Foreskin fibroblast (primary cell): ENCODE measurements at places on chromosomes 7 and 10.

- no peak for DNase-seq
Measured at GRCh38 chr7:17307558-17307957, 9.1 kb downstream of the AHR start.

DNA sequence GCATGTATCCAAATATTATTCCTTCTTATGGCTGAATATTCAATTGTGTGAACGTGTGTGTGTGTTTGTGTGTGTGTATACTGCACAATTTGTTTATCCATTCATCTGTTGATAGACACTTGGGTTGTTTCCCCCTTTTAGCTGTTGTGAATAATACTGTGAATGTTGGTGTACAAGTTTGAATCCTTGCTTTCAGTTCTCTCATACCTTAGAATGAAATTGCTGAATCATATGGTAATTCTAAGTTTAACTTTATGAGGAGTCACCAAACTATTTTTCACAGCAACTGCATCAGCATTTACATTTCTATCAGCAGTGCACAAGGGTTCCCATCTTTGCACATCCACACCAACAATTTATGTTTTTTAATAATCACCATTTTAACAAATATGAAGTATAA lies 86.9 kb upstream of the GATAD1 start:
- DNase-seq, result no peak

DNA sequence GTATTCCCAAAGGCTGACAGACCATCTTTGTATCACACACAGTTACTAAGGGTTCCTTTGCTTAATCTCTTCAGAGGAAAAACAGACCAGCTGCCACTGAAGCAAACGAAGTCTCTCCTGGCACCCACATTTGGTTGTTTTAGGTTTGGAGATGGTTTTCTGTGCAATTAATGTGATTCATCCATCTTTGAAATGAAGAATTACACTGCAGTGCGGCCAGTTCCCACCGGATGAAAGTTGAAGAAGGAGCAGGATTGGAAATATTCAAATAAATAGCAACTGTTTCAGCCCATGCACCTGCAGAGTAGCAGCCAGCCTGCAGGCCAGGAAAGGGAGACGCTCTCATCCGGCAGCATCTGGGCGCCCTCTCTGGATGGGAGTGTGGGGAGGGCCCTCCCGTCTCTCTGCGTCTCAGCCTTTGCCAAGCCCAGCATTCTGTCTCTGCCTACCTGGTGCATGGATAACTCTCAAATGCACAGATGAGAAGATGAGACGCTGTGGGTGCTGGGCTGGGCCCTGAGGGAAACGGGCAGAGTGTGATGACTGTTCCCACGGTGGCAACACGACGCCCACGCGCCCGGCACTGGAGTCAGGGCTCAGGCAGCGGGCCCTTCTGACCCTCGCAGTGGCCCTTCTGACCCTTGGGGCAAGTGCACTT lies 214.0 kb downstream of the PTPRN2 start:
- no peak for DNase-seq

DNA sequence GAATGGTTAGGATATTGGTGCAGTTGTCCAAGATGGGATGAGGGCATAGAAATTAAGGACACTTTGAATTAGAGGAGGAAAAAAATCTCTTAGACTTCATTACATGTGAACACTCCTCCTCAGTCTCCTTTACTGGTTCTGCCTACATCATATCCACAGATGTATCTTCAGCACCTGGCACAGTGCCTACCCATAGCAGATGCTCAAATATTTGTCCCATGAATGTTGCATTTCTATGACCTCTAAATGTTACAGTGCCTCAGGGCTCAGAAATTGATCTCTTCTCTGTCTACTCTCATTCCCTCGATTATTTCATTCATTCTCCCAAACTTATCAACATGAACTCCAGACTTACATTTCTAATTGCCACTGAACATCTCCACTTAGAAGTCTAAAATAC lies 17.1 kb downstream of the CNNM1 start:
- peak; percentile 85 for DNase-seq

- no peak for DNase-seq
Measured at GRCh38 chr7:67662804-67663203, 666.2 kb downstream of the TYW1 start.

DNA sequence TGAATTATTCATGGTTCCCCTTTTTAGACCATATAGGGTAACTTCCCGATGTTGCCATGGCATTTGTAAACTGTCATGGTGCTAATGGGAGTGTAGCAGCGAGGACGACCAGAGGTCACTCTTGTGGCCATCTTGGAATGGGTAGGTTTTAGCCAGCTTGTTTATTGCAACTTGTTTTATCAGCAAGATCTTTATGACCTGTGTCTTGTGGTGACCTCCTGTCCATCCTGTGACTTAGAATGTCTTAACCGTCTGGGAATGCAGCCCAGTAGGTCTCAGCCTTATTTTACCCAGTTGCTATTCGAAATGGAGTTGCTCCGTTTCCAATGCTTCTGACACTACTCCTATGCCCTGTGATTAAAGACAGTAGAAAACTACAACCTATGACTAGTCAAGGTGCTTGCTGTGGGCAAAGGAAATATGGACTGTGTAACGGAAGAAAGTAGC lies 18.8 kb upstream of the PAXIP1 start:
- DNase-seq, result no peak

GRCh38 chr10:92790440-92790839 lies 57.9 kb upstream of the EXOC6 start:
- no peak for DNase-seq

DNA sequence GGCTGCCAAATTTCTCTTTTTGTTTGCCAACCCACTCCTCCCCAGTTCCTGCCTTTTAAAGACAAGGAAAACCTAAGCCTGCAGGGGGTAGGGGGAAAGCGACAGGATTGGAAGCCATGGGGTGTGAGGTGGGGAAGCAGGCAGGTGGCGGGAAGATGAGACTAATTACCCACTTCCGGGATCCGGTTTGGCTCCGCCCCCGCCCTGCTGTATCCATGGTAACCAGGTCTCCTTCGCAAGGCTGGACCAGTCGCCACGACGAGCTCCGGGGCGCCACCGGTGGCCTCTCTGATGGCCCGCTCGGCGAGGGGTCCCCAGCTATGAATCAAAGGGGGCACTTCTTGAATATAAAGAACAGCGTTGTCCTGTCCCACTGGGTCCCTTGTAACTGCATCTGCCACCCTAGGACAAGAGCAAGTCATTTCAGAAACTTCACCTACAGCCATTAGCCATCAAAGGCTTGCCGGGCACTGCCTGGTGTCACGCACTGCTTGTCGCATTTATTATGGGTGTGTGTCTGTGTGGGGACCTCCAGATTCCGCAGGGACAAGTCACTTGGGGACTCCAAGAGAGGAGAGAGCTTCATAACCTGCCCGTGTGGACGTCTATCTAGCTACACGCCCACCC lies 55.4 kb upstream of the LMTK2 start:
- DNase-seq, result no peak
